ENCODE measurements at places on chromosomes 3 and 15. TPM values are rescaled to one million over a fixed set of nuclear protein-coding genes. Genes with fewer than 3 reads are reported as not detected.

SNTN gene
- total RNA-seq: 0.27 TPM

GOLGA8F gene
- total RNA-seq: not detected

TOP2B gene
- total RNA-seq: 105 TPM

RAB6B gene
- total RNA-seq: 5.6 TPM

VIPR1 gene
- 98.0 TPM for total RNA-seq

OR5AC2 gene
- not detected for total RNA-seq

GRCh38 chr15:78810003-78810361 lies 1.3 kb downstream of the ADAMTS7 start:
- no peak overlapping the region for H3K27ac ChIP-seq
- no peaks in the 10 kb centered on the region for H3K36me3 ChIP-seq
- DNase-seq: no peak
- H3K4me1 ChIP-seq: peaks cover 9% of the 10 kb centered on the region
- H3K4me3 ChIP-seq: peak overlapping the region; percentile 81

GRCh38 chr15:67125589-67126502 lies 60.4 kb downstream of the SMAD3 start:
- H3K27ac ChIP-seq: peak overlapping the region; percentile 58
- H3K4me3 ChIP-seq: no peak overlapping the region
- no peaks in the 10 kb centered on the region for H3K27me3 ChIP-seq
- H3K36me3 ChIP-seq: no peaks in the 10 kb centered on the region
- H3K4me1 ChIP-seq: peaks cover 8% of the 10 kb centered on the region

- H3K36me3 ChIP-seq: no peaks in the 10 kb centered on the region
- peaks cover 7% of the 10 kb centered on the region for H3K4me1 ChIP-seq
- DNase-seq: no peak
These were observed 19.7 kb downstream of the KAT2B start for GRCh38 chr3:20059929-20060328.

DNA sequence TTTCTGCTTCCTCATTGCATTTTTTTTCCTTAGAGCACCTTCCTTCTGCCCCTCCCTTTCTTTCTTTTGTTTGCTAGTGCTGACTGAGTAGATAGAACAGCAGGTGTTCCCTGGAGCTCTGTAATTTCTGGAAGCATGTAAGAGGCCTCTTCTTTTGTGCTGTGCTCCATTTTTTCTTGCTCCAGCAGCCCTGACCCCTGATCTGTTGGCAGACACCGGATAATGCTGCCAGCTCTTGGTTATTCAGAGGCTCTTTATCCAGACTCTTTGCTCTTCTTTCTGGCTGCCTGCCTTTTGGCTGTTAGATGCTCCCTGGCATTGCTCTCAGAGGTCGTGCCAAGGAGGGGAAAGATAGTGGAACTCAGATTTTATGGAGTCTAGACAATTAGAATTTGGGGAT lies 104.4 kb upstream of the RBMS3 start:
- no peak for DNase-seq
- H3K36me3 ChIP-seq: no peaks in the 10 kb centered on the region
- H3K27ac ChIP-seq: no peak overlapping the region
- H3K4me3 ChIP-seq: no peak overlapping the region
- no peaks in the 10 kb centered on the region for H3K27me3 ChIP-seq

GRCh38 chr3:115293321-115293720 lies 146.2 kb upstream of the ZBTB20 start:
- no peak for DNase-seq
- no peak overlapping the region for H3K27ac ChIP-seq
- H3K27me3 ChIP-seq: no peaks in the 10 kb centered on the region
- no peak overlapping the region for H3K4me3 ChIP-seq
- H3K4me1 ChIP-seq: no peaks in the 10 kb centered on the region
- H3K36me3 ChIP-seq: no peaks in the 10 kb centered on the region

- H3K27me3 ChIP-seq: no peaks in the 10 kb centered on the region
- H3K4me3 ChIP-seq: no peak overlapping the region
- H3K36me3 ChIP-seq: no peaks in the 10 kb centered on the region
- no peaks in the 10 kb centered on the region for H3K4me1 ChIP-seq
- no peak for DNase-seq
These were observed 384.0 kb upstream of the TPM1 start for GRCh38 chr15:62658498-62658897.

GRCh38 chr3:20056725-20057611 lies 16.7 kb downstream of the KAT2B start:
- no peak overlapping the region for H3K27ac ChIP-seq
- H3K36me3 ChIP-seq: no peaks in the 10 kb centered on the region
- no peaks in the 10 kb centered on the region for H3K27me3 ChIP-seq
- DNase-seq: no peak
- H3K4me1 ChIP-seq: peaks cover 17% of the 10 kb centered on the region

DNA sequence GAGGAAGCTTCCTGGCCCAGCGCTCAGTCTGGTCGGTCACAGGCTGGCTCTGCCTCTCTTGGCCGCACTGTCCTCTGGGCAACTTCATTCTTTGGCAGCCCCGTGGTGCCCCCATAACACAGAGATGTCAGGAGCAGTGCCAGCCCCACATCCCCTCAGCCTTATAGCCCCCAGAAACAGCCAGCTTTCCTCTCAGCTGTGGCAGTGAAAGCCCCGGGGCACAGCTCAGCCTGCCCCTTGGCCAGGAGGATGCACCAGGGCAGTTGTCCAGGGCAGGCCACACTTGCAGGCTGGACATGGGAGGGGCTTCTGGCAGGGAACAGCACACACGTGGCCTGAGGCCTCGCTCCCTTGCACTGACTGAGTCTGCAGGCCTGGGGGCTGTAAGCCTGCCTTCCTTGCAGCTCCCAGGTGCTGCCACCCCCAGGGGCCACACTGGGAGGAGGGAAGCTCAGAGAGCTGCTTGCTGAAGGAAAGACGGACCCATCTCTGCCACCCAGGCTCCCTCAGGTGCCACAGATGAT lies 10.3 kb upstream of the RHO start:
- no peaks in the 10 kb centered on the region for H3K36me3 ChIP-seq
- no peak overlapping the region for H3K4me3 ChIP-seq
- H3K27me3 ChIP-seq: no peaks in the 10 kb centered on the region
- no peaks in the 10 kb centered on the region for H3K4me1 ChIP-seq

DNA sequence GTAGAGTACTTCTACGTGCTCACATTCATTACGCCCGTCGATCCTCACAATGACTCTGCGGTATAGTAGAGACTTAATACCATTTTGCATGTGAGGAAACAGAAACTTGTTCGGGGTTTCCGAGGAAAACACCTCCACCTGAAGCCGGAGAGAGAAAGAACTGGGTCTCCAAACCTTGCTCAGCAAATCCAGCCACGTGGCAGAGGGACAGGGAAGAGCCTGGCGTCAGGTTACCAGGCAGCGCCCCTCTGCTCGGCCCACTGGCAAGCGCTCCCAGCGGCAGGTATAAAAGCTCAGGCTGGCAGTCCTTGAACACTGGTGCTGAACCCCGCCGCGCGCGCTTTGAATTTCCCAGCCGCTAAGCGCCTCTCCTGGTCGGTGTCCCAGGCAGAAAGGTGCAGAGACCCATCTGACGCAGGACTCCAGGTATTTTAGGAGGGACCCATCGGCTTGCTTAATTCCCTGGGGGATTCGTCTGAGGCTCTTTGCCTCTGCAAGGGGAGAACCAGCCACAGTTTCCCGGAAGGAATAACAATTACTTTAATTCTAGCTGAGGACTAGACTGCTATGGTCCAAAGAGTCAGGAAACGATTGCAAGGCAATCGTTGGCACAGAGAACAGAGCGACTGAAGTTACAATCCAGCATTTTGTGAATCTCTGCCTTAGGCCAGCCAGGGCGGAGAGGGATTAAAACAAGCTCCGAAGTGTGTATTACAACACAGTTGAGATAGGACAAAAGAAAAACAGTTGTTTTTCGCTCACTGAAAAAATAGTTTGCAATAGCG lies at the start of gene C2CD4A:
C2CD4A (plus strand) TSS at position 315 of the 785 bp plus-strand sequence. CDS start 637 bp downstream, outside the sequence.
- H3K4me1 ChIP-seq: peaks cover 7% of the 10 kb centered on the region
- no peaks in the 10 kb centered on the region for H3K27me3 ChIP-seq
- no peaks in the 10 kb centered on the region for H3K36me3 ChIP-seq
- peak within 1 kb of the TSS; percentile 62 for H3K4me3 ChIP-seq

- H3K4me1 ChIP-seq: no peaks in the 10 kb centered on the region
- no peak overlapping the region for H3K27ac ChIP-seq
- H3K4me3 ChIP-seq: no peak overlapping the region
- H3K27me3 ChIP-seq: no peaks in the 10 kb centered on the region
- DNase-seq: no peak
These were observed 1116.3 kb upstream of the CADM2 start for GRCh38 chr3:83842511-83842910.

- no peaks in the 10 kb centered on the region for H3K36me3 ChIP-seq
- DNase-seq: no peak
These were observed 56.3 kb downstream of the HMG20A start for GRCh38 chr15:77476995-77477394.

GRCh38 chr15:27210176-27210575 lies 239.2 kb downstream of the GABRG3 start:
- no peaks in the 10 kb centered on the region for H3K27me3 ChIP-seq
- no peak overlapping the region for H3K4me3 ChIP-seq
- no peak for DNase-seq
- no peaks in the 10 kb centered on the region for H3K4me1 ChIP-seq
- no peaks in the 10 kb centered on the region for H3K36me3 ChIP-seq

DNA sequence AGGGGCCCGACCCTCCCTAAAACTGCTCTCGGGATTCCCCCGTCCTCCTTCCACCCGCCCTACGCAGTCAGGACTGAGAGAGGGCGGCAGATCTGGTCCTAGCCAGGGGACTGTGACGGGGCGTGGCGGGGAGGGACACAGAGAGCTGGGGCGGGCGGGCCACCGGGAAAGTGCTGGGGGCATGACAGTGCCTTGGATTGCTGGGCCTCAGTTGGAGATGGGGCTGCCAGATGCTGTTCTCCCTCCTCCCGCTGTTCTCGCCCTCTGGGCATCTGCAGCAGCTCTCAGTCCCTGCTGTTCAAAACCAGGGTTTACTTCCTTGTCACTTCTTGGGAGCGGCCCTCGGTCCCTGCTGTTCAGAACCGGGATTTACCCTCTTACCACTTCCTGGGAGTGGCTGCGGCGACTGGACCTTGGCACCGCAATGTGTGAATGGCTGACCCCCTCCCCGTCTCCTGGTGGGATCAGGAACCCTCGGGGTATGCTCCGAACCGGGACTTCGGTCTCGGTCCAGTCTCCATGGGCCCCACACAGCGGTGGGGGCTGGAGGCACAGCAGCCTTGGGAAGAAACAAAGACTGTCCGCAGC lies 1.8 kb upstream of the RPP25 start:
- H3K27ac ChIP-seq: peak overlapping the region; percentile 92
- peak overlapping the region; percentile 69 for H3K4me3 ChIP-seq
- no peaks in the 10 kb centered on the region for H3K36me3 ChIP-seq
- peaks cover 18% of the 10 kb centered on the region for H3K4me1 ChIP-seq

DNA sequence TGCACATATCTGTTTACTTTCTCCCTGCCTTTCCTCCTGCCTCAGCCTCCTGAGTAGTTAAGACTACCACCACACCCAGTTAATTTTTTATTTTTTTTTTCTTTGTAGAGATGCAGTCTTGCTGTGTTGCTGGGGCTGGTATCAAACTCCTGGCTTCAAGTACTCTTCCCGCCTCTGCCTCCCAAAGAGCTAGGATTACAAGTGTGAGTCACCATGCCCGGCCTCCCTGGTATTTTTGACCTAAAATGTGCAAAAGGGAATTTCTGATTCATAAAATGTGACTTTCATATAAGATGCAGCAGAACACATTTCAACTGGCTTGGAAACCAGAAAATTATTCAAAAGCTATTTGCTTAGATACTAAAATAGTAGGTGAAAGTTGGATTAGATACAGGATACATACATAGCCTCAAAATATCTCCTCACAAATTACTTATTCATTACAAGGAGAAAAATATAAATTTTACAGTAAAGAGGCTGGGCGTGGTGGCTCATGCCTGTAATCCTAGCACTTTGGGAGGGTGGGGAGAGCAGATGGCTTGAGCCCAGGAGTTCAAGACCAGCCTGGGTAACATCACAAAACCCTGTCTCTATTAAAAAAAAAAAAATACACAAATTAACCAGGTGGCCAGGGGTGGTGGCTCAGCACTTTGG lies 32.0 kb downstream of the MAP4 start:
- no peaks in the 10 kb centered on the region for H3K4me1 ChIP-seq
- no peaks in the 10 kb centered on the region for H3K36me3 ChIP-seq
- DNase-seq: no peak
- H3K27ac ChIP-seq: no peak overlapping the region
